ENCODE measurements at places on chromosomes 6 and 20. TPM values are rescaled to one million over a fixed set of nuclear protein-coding genes. Genes with fewer than 3 reads are reported as not detected.

DNA sequence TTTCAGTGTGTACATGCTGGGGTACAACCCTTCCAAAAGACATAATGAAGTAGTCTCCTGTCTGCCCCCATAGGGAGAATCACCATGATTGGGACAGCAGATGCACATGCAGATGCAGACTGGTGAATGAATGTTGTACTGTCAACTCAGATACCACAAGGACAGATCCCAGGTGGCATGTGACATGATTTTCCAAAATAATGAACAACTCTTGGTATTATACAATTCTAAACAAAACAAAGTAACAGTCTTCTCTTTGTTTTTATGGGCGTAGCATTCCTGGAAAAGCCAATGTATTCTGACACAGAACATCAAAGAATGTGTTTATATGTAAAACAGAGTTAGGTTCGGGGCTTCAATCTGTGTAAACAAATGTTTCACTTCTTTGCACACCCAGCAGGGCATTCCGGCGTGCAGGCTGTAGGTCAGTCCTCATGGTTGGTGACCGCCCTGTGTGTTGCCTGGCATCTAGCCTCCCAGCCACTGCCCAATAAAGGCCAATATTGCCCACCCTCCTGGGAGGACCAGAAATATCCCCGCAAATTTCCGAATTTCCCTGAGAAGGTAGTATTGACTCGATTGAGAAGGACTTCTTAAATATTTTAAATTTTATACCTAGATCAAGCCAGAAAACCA is 127.7 kb downstream of the KLHL32 start:
- no peak for DNase-seq

The SLC32A1 gene
- total RNA-seq = 6.4 TPM

The BNIP5 gene
- not detected for total RNA-seq

The IL17F gene
- total RNA-seq = not detected

The C6orf132 gene
- not detected for total RNA-seq

DNA sequence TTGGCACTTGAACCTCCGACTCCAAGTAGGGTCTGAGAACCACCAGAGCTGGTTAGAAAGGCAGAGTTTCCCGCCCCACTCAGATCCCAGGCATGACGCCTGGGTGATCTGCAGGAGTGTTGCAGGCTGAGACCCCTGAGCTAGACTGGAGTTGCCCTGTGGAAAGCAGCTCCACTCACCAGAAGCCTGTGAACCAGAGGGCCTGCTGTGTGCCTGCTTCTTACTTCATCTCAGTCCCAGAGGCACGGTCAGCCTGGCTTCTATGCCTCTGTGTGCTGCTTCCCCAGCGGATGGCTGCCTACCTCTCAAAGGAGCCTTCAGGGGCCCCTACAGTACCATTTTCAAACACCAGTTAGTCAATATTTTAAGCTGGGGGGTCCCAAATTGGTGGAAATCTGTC is 15.6 kb upstream of the CCN6 start:
- DNase-seq = no peak

The PRR18 gene
- 0.47 TPM for total RNA-seq

DNA sequence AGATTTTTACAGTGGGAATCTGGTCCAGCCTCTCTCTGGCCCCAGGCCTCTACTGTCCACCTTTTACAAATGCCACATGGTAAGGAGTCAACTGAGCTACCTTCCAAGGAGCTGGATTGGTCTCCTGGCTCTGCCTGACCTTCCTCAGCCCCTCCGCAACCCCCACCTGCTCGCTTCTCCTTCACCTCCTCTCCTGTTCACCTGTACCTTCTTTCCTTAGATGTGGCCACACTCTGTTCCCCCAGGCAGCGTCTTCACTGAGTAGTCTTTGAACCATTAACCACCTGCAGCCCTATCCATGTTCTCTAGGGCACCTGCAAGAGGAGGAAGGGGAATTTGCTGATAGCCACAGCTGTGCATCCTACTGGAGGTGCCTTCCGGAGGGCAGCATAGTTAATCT is 55.3 kb upstream of the DDR1 start:
- no peak for DNase-seq

DNA sequence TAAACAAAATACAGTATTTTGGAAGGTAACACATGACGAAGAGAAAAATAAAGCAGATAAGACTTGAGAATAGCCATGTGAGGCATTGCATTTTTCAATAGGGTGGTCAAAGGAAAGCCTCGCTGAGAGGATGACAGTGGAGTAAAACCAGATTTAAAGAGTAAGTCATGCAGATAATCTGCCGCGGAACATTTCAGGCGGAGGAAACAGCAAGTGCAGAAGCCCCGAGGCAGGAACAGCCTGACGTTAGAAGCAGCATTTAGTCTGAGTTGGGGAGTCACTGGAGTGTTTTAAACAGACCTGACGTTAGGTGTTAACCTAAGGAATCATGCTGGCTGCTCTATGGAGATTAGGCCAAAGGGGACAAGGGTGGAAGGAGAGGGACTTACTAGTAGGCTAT is 65.0 kb upstream of the VSTM2L start:
- DNase-seq = no peak

GRCh38 chr6:3305831-3306230 is 47.1 kb downstream of the PSMG4 start:
- DNase-seq = no peak

The DEFB121 gene
- total RNA-seq = not detected

The ZBP1 gene
- not detected for total RNA-seq

DNA sequence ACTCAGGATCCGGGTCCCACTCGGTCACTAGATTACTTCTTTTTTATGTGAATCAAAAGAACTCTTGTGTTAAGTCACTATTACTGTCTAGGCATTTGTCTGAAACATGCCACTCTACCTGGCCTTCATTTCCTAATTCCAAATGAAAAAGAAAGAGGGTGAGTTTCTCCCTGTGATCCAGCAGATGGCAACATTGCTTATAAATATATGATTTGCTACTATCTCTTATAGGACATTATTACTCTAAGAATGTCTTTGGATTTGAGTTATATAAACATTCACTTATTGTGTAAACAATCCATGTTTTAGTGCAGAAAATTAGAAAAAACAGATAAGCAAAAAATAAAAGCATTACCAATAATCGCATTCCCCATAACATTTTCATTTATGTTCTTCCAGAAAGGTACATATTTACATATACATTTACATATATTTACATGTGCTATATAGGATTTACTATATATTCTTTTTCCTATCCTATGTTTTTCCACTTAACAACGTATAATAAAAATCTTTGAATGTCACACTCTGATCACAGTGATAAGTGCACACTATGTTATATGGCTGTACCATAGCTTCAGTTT is 66.9 kb downstream of the FAXC start:
- no peak for DNase-seq

- DNase-seq = no peak
Measured at GRCh38 chr6:136180704-136181511, 69.2 kb downstream of the MTFR2 start.

GRCh38 chr20:31652917-31653396 is 15.2 kb downstream of the COX4I2 start:
- no peak for DNase-seq

The ZNF318 gene
- total RNA-seq = 12.9 TPM

The RBBP9 gene
- 28.4 TPM for total RNA-seq

The SNAP25 gene
- total RNA-seq = 92.5 TPM

The MAP7 gene
- total RNA-seq = 6.1 TPM

The MCHR2 gene
- 4.1 TPM for total RNA-seq

GRCh38 chr20:2331106-2331505 is 35.3 kb downstream of the TGM3 start:
- no peak for DNase-seq

DNA sequence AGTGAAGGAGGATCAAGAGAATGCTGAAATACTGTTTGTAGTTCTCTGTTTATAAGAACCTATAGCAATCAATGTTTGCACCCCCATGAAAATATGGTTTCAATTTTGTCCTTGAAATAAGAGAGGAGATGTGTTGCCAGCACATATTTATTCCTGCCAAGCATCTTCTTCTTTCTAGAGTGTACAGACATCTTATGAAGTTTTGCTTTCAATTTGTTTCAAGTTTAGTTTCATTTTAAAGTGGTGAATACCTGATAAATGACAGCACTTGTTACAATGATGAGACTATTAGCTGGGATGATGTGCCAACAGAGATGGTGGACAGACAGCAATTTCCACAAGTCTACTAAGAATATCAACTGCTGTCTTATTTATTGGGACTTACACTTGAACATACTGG is 39.2 kb upstream of the CENPW start:
- no peak for DNase-seq

The C6orf58 gene
- total RNA-seq = 1.4 TPM

- DNase-seq = no peak
Measured at GRCh38 chr6:7547315-7547714, 5.8 kb downstream of the DSP start.

The TOX2 gene
- 0.31 TPM for total RNA-seq

GRCh38 chr6:67679566-67680296 is 955.4 kb upstream of the ADGRB3 start:
- no peak for DNase-seq

DNA sequence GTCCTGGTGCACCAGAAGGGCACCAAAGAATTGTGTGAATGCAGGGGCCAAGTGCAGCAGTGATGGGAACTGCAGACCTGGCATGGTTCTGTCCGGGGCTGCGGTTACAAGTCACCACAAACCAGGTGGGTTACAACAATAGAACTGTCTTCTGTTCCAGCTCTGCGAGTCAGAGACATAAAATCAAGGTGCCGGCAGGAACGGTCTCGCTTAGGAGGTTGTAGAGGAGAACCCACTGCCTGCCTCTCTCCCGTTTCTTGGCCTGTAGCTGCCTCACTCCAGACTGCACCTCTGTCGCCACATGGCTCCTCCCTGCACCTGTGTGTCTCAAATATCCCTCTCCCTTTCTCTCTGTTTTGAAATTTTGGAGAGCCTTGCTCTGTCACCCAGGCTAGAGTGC is 143.3 kb downstream of the TAF4 start:
- DNase-seq = no peak

The SIRPB1 gene
- 0.47 TPM for total RNA-seq

DNA sequence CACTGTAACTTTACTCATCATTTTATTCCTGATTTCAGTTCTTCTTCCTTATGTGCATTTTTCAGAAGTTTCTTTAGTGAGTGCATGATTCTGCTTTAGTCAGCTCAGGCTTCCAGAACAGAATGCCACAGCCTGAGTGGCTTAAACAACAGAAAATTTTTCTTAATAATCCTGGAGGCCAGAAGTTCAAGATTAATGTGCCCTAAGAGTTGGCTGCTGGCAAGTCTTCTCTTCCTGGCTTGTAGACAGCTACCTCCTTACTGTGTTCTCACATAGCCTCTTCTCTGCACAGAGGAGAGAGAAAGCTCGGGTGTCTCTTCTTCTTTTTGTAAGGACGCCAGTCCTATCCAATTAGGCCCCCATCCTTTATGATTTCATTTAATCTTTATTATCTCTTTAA is 443.1 kb upstream of the RGS17 start:
- DNase-seq = no peak

DNA sequence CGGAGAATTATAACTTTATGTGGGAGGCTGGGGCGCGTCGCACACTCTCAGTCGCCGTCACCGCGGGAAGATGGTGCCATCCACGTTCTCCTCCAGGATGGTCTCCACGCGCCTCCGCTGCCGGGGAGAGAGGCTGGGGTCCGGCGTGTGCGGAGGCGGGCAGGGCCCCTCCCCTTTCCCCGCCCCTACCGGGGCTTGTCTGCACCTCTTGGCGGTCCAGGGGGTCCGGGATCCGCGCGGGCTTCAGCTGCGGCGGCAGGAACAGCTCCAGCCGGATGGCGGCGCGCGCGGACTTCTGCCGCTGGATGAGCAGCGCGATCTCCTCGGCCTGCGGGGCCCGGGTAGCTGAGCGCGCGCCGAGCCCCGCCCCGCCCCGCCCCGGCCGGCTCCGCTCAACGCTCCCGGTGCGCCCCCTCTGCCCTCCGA is 807 bp downstream of the LKAAEAR1 start:
- DNase-seq = peak; percentile 37

DNA sequence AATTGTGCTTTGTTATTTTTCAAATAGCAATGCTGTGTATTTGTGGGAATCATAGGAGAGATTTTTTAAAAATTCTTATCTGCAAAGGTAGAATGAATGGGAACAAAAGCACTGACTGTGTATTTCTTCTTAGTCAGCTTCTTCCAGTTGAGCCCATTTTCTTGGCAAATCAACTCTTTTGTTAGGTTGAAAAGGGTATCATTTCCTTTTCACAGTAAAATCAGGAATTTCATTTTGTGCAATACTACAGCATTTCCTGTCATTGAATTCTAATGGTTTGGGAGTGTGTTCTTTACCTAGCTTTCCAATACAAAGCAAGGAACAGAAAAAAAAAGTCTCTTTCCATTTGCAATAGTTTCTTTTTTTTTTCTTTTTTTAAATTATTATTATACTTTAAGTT is 19.0 kb upstream of the EXOC2 start:
- no peak for DNase-seq

GRCh38 chr20:2816583-2817340 is 598 bp downstream of the TMEM239 start:
- no peak for DNase-seq

The COL19A1 gene
- total RNA-seq = 5.9 TPM

- DNase-seq = peak; percentile 74
Measured at GRCh38 chr20:20076297-20077065, 24.1 kb downstream of the CFAP61 start.

The SIRPG gene
- total RNA-seq = not detected

GRCh38 chr6:96563853-96564252 is 925 bp downstream of the FHL5 start:
- no peak for DNase-seq

- DNase-seq = no peak
Measured at GRCh38 chr20:20321134-20321533, 46.8 kb upstream of the INSM1 start.

The C6orf118 gene
- total RNA-seq = 6.6 TPM

DNA sequence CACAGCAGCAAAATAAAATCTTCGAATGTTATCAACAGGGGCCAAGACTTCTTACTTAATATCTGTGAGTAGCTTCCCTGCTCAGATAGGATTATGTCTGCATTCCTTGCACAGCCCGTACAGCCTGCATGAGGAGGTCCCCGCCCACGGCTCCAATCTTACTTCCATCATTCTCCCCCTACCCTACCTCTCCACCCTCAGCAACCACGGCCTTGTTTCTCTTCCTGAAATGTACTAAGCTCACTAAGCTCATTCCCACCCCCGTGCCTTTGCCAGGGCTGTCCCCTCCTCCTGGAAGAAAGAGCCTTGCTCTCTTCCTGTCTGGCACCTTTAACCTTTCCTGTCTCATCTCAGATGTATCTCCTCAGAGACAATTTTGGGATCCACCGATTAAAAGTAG is 120.4 kb downstream of the BCAS1 start:
- DNase-seq = no peak

DNA sequence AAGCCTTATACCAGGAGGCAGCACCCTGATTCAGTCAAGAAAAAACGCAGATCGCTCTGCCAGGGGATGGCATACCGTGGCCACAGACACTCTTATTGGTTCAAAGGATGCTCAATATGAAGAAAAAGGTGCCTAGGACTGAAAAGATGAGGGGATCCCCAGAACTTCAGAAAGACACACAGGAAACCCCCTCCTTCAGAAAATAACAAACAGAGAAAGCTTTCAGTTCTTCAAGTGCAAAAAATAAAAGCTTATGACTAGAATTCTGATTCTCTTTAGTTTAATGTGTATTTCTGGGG is 17.7 kb upstream of the MYB start:
- no peak for DNase-seq
